ENCODE measurements at places on chromosomes 3 and 15. TPM values are rescaled to one million over a fixed set of nuclear protein-coding genes. Genes with fewer than 3 reads are reported as not detected.

Gene PLCH1
- 12.5 TPM for polyA plus RNA-seq

Gene HRH1
- polyA plus RNA-seq, result 1.5 TPM

Gene ETFA
- polyA plus RNA-seq, result 166 TPM

Gene GRAMD2A
- polyA plus RNA-seq, result 15.4 TPM

Gene CEP19
- 4.7 TPM for polyA plus RNA-seq

Gene POLR2M
- polyA plus RNA-seq, result 86.9 TPM

Gene ISG20
- polyA plus RNA-seq, result 0.80 TPM

Gene POMGNT2
- 23.6 TPM for polyA plus RNA-seq

Gene FBXO40
- polyA plus RNA-seq, result 0.03 TPM

Gene OXTR
- 1.0 TPM for polyA plus RNA-seq

Gene QRICH1
- 93.0 TPM for polyA plus RNA-seq

Gene OGG1
- 57.5 TPM for polyA plus RNA-seq

Gene SCAANT1
- polyA plus RNA-seq, result 0.89 TPM

Gene PLAAT1
- polyA plus RNA-seq, result 3.7 TPM

Gene ALDH1A3
- polyA plus RNA-seq, result 5.2 TPM

Gene PPP2R3A
- polyA plus RNA-seq, result 24.6 TPM

Gene UPK1B
- 3.5 TPM for polyA plus RNA-seq

Gene GOLGA8R
- polyA plus RNA-seq, result 13.1 TPM

Gene TP53BP1
- polyA plus RNA-seq, result 85.6 TPM

Gene FBXO45
- 18.3 TPM for polyA plus RNA-seq

Gene RHOV
- polyA plus RNA-seq, result 2.6 TPM

Gene MYO5C
- polyA plus RNA-seq, result 22.1 TPM

Gene PTX3
- polyA plus RNA-seq, result 2.9 TPM

Gene GABRB3
- 7.0 TPM for polyA plus RNA-seq

Gene EPHB1
- polyA plus RNA-seq, result 5.1 TPM

Gene CCR2
- 1.9 TPM for polyA plus RNA-seq

Gene KNL1
- 19.0 TPM for polyA plus RNA-seq

Gene CCR9
- polyA plus RNA-seq, result not detected

Gene LSAMP
- 13.7 TPM for polyA plus RNA-seq

Gene DNASE1L3
- 2.4 TPM for polyA plus RNA-seq

Gene CPA3
- polyA plus RNA-seq, result 0.20 TPM

Gene IL17RE
- polyA plus RNA-seq, result 8.9 TPM

Gene YEATS2
- 38.4 TPM for polyA plus RNA-seq

Gene MGA
- polyA plus RNA-seq, result 39.2 TPM

Gene HDGFL3
- polyA plus RNA-seq, result 78.0 TPM

Gene CPNE4
- 0.47 TPM for polyA plus RNA-seq

Gene GCSAM
- polyA plus RNA-seq, result 1.3 TPM

Gene MCF2L2
- polyA plus RNA-seq, result 1.2 TPM

Gene RLBP1
- polyA plus RNA-seq, result not detected

Gene RPL4
- 3,692 TPM for polyA plus RNA-seq

Gene MINAR1
- polyA plus RNA-seq, result 1.5 TPM

Gene GCHFR
- polyA plus RNA-seq, result 53.1 TPM

Gene ARL14
- not detected for polyA plus RNA-seq
